CD4-positive, alpha-beta T cell treated with Interleukin-12 subunit alpha and Interleukin-12 subunit beta, for 1 hour (primary cell): ENCODE measurements at places on chromosomes 16 and 17.
A peak's percentile ranks its signal among the peaks of the same experiment; 100 is the strongest.

DNA sequence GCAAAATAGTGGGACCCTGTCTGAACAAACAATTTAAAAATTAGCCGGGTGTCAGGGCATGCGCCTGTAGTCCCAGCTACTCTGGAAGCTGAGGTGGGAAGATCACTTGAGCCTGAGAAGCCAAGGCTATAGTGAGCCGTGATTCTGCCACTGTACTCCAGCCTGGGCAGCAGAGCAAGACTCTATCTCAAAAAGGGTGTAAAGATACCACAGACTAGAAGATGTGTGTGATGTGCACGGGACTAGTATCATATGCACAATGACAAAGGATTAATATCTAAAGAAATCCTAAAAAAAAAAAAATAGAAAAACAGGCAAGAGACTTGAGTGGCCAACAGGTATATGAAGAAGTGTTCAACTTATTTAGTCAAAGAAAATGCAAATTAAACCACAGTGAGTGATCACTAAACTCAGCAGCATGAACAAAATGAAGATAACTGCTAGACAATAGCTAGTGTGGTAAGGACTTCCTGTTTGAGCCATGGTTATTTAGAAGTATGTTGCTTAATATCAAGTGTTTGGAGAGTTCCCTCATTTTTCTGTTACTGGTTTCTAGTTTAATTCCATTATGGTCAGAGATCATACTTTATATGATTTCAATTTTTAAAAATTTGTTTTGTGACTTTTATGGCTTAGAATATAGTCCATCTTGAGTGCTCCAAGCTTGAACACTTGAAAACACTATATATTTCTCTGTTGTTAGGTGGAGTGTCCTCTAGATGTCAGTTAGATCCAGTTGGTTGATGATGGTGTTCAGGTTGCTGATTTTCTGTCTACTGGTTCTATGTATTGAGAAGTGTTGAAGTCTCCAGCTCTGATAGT, 14.7 kb upstream of the SLX4 start:
- DNase-seq, result peak; percentile 29

GRCh38 chr17:49290690-49291359, 60.2 kb upstream of the PHOSPHO1 start:
- peak; percentile 28 for DNase-seq

DNA sequence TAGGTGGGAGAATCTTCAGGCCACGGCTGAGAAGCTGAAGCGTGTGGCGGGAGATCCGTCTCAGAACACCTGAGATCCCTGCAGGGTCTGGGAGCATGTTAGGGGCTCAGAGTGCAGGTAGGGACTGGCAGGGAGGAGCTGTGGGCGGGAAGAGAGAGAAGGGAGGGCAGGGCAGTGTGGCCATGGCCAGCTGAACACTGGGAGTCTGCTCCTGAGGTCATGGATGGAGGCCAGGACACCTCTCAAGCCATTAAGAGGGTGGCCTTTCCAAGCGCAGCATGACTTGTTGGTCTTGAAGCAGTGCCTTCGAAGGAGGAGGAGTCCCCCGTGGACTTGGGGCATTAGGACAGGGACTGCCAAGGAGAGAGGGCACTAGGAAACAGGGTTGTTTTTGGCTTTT, 23.7 kb downstream of the NAA60 start:
- DNase-seq, result no peak

GRCh38 chr16:5461141-5461540, 363.5 kb upstream of the EEF2KMT start:
- DNase-seq, result no peak
